ENCODE measurements at places on chromosomes 6 and 20. TPM values are rescaled to one million over a fixed set of nuclear protein-coding genes. Genes with fewer than 3 reads are reported as not detected.

DNA sequence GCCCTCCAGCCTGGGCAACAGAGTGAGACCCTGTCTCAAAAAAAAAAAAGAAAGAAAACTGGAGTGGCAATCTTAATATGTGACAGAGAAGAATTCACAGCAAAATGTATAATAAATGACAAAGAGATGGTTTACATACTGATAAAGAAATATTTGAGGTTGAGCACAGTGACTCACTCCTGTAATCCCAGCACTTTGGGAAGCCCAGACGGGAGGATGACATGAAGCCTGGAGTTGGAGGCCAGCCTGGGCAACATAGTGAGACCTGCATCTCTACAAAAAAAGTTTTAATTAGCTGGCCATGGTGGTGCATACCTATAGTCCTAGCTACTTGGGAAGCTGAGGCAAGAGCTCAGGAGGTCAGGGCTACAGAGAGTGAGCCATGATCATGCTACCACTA is 12.4 kb upstream of the DEFB118 start:
- H3K27me3 ChIP-seq = no peaks in the 10 kb centered on the region
- H3K27ac ChIP-seq = no peak overlapping the region
- H3K36me3 ChIP-seq = no peaks in the 10 kb centered on the region

- no peak for DNase-seq
- no peak overlapping the region for H3K4me3 ChIP-seq
- H3K36me3 ChIP-seq = peaks cover 1% of the 10 kb centered on the region
- H3K27me3 ChIP-seq = no peaks in the 10 kb centered on the region
These were observed 34.1 kb downstream of the SERPINB1 start for GRCh38 chr6:2807342-2808090.

DNA sequence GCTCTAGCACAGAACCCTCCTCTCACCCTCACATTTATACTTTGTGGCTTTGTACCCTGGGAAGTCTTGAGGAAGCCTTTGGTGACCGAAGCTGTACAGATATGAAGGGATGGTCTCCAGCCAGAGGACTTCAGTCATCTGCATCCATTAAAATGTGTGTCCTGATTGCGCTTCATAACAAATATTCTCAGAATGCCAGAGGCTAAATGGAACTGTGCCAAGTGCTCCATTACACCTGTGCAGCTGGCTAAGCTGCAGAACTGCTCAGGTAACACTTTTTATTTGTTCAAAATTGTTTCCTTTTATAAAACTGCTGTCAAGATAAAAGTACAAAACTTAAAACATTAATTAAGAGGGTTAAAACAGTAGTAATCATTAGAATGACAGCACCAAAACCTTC is 22.3 kb downstream of the TPBG start:
- peaks cover 3% of the 10 kb centered on the region for H3K27me3 ChIP-seq
- no peak overlapping the region for H3K4me3 ChIP-seq
- no peaks in the 10 kb centered on the region for H3K4me1 ChIP-seq
- no peak for DNase-seq

GRCh38 chr20:57170343-57170742 is 96.1 kb downstream of the BMP7 start:
- H3K4me3 ChIP-seq = no peak overlapping the region
- H3K27ac ChIP-seq = no peak overlapping the region
- no peaks in the 10 kb centered on the region for H3K4me1 ChIP-seq
- H3K36me3 ChIP-seq = no peaks in the 10 kb centered on the region
- no peak for DNase-seq
- H3K27me3 ChIP-seq = peaks cover 7% of the 10 kb centered on the region

DNA sequence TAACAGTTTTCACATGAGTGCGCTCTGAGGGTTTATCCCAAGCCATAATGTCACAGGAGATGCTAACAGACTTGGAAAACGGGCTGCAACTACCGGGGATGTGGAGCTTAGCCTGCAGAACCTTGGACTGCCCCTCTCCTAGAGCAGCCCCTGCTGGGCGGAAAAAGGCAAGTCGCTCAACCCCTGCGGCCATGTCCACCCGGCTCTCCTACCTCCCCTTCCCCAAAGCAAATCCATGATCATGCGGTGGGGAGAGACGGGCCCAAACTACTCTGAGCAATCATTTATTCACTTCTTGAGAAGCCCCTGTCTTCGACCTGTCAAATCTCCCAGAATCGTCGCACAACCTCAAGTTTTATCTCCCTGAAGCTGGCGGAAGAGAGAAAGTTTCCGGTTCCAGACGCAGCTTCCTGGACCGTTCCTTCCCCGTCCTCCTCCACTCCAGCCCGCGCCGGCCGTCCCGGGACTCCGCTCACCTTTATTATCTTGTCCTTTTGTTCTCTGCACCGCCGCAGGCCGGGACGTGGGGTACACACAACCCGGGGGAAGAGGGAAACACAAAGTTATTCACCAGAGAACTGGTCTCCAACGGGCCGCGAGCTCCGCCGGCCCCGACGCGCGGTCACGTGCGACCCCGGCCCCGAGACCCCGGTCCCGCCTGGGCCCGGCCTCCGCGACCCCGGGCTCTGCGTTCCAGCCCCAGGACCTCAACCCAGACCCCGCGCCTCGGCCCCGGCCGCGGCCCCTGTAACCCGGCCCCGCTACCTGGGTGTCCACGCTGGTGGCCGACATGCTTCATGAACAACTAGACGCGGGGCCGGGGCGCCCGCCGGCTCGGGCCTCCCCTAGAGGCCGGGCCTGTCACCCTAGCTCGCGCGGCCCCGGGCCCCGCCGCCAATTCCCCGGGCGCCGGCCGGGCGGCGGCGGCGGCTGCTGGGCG is 560 bp downstream of the YTHDF1 start:
- H3K27ac ChIP-seq = peak overlapping the region; percentile 94
- peaks cover 46% of the 10 kb centered on the region for H3K4me1 ChIP-seq
- no peak for DNase-seq
- H3K4me3 ChIP-seq = peak overlapping the region; percentile 98

Gene CLIC5
- total RNA-seq = not detected

Gene DEFB124
- not detected for total RNA-seq

Gene SNAP91
- total RNA-seq = 0.23 TPM

Gene AGER
- 4.9 TPM for total RNA-seq
